SW480 (cell line): ENCODE measurements at places on chromosomes 1 and 21.
A peak's percentile ranks its signal among the peaks of the same experiment; 100 is the strongest.

GRCh38 chr1:245000872-245001188 lies 136.5 kb upstream of the HNRNPU start:
- DNase-seq = no peak

GRCh38 chr21:40215941-40216340 lies 348.7 kb downstream of the PCP4 start:
- no peak for DNase-seq

DNA sequence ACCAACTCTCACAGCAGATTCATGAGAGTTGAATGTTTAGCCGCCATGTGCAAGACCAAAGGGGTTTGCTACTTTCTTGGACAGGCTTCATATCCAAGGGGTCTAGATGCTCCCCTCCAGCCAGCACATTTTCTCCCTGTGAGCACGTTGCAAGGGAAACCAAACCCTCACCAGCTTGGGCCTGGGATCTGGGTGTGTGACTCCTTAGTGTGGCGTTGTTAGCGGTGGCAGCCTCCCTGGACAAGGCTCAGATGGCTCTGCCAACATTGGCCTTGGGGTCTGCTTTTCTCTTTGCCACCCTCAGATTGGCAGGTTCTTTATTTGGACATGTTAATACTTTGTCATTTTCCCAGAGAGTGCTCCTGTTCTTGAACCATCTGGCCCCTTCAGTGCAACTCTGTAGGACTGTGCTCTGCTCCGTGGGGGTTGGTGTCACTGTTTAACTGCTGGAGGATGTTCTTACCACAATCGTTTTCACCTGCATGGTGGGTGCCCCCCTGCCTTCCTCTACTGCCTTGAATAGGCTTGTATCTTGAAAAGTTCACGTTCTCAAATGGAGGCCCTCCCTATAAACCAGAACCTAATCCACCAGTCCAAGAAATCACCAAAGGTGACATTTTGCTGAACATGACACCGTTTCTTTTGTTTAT lies 13.4 kb downstream of the ABCG1 start:
- no peak for DNase-seq

- no peak for DNase-seq
Measured at GRCh38 chr1:147634645-147635044, 35.7 kb downstream of the ACP6 start.

DNA sequence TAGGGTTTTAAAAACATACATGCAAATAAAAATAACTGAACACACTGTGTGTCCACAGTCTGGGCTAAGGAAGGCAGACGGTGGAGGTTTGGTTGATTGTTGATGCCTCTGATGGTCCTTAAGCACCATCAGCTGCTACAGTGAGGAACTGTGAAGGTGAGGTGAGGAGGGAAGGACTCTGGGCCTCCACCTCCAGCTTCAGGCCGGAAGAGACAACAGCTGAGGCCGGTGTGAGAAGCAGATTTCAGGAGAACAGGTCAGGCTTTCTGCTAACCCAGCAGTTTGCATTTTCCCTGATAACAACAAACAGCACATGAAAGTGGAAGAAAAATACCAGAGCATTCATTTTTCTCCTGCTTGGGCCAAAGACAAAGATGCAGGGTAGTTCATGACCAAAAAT lies 189.9 kb upstream of the AJAP1 start:
- DNase-seq = no peak

GRCh38 chr1:18411820-18412641 lies 68.7 kb upstream of the KLHDC7A start:
- DNase-seq = no peak

- DNase-seq = no peak
Measured at GRCh38 chr1:211527006-211527405, 35.0 kb upstream of the RD3 start.

- DNase-seq = no peak
Measured at GRCh38 chr1:101022294-101022693, 3.3 kb downstream of the DPH5 start.

GRCh38 chr21:44371596-44371995 lies 18.2 kb downstream of the TRPM2 start:
- no peak for DNase-seq

GRCh38 chr1:48021792-48022191 lies 24.6 kb upstream of the TRABD2B start:
- DNase-seq = no peak

DNA sequence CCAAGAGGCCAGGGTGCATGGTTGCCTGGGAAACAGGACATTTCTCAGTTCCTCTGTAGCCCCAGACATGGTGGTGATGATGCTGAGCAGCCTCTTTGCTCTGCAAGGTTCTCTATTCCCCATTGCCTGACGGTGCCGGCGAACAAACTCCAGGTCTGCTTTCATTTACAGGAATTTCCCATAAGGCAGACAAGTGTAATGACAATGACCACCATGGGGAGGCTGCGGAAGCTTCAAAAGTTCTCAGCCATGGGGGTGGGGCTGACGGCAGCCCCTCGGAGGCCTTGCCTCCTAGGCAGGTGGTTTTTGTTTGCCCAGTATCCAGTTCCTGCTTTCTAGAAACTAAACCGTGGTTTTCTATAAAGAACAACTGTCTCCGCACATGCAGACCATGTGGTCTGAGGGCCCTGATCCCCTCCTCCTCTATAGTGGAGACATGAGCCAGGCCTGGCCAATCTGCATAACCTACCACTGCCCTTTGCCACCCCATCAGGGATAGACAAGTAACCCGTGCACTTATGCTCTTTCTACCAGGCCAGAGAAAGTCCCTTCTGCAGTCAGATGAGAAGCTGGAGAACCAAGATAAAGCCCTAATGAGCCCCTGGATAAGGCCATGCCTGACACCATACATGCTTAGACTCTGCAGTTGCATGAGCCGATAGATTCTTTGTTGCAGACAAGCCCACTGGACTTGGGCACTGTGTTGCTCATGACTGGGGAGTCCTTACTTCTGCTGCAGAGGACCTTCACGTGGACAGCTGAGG lies 54.1 kb downstream of the LDLRAD2 start:
- DNase-seq = peak; percentile 17

DNA sequence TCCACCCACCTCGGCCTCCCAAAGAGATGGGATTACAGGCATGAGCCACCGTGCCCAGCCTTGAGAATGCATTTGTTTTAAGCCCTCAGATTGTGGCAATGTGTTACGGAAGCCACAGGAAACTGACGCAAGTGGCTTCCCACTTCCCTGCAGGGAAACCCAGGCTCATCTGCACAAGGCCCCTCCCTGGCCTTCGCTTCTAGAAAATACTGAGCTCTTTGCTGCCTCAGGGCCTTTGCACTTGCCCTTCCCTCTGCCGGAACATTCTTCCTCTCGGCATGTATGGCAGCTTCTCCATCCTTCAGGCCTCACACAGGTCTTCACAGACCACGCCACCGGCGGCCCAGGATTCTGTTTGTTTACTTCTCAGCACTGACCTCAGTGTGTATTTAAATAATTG lies 137.0 kb upstream of the TMEM51 start:
- DNase-seq = no peak

DNA sequence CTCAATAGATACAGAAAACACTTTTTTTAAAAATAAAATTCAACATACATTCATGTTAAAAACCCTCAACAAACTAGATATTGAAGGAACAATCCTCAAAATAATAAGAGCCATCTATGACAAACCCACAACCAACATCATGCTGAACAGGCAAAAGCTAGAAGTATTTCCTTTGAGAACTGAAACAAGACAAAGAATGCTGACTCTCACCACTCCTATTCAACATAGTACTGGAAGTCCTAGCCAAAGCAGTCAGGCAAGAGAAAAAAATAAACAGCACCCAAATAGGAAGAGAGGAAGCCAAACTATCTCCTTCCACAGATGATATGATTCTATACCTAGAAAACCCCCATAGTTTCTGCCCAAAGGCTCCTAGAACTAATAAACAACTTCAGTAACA lies 46.2 kb upstream of the IVNS1ABP start:
- DNase-seq = no peak

DNA sequence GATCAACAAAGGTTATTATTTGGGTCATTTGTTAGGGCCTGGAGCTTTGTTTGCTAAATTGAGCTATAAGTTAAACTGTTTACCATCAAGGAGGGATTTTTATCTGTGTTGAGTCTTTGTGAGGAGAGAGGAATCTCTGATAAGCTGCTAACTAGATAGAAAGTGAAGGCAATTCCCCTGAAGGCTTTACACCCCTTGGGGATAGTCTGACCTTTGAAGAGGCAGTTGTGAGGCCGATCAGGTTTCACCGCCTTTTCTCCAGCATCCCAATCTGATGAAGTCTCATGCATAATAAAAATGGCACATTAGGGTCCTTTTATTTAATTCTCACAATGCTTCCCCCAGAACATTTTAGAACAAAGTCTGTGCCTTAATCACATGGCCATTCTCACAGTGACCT lies 21.8 kb downstream of the C1orf21 start:
- no peak for DNase-seq

- DNase-seq = no peak
Measured at GRCh38 chr21:44436111-44436611, 19.1 kb upstream of the LRRC3 start.

DNA sequence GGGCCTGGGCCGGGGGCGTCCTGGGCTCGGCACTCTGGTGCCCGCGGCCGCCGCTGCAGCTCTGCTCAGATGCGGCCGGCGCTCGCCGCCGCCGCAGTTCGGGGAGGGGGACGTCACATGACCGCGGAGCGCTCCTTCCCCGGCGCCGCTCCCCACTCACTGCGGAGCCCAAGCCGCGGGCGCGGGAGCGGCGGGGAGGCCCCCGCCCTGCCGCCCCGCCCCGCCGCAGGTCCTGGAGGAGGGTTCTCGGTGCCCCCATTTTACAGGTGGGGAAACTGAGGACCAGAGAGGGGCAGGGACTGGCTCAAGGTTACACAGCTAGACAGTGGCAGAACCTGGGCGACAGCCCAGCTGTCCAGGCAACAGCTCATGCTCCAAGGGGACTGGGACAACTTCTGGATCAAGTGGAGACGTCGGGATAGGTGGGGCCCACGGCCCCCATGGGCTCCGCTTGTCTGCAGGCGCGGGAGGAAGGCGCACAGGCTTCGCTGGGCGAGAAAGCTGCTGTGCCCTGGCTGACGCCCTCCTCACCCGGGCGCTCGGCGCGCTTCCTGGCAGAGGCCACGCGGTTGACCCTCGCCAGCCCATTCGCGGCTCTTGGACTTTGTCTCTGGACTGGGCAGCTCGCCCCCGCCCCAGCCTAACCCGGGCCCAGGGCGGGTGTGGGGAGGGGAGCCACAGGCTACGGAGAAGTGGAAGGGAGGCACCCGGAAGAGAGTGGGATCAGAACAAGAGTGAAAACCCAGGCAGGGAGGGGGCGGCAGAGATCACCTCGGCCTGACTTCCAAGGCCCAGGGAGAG lies at the start of gene RAP1GAP:
Gene RAP1GAP (minus strand): TSS at position 100 of the 801 bp plus-strand sequence. CDS start 49,325 bp downstream, outside the sequence.
- peak; percentile 27 for DNase-seq
